ENCODE measurements at places on chromosomes 12 and 14.

DNA sequence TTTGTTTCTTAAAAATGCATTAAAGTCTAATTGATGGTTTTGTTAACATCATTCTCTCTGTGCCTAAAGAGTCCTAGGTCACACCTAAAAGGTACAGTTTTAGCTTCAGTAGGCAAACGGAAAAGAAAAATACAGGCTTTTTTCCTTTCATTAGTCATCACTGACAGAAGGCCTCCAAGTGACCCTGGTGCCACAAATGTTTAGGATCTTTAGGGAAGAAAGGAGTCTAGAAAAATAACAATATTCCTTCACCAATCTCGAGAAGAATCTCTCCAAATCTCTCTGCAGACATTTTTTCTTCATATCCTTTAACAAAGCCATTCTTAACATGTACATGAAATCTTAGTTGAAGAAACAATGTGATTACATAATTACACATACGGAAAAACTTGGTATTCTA is 2.0 kb downstream of the DENND5B start:
- DNase-seq: no peak

DNA sequence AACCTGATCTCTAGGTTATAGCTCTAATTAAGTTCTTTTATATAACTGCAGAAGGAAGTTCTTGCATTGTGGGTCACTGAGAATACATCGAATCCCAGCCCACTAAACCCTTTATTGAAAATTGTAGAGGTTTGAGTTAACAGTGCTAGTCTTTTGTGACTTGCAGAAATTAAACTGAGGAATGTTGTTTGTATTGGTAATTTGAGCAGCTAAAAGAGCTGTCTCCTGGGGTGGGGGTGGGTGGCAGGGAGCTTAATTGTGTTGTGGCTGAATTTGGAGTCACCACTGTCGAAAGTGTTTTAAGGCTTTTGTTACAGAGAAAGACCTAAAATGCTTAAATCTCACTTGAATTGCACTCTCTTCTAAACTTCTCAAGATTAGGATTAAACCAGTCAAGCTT is 3.2 kb upstream of the COX8C start:
- DNase-seq: peak; percentile 39

DNA sequence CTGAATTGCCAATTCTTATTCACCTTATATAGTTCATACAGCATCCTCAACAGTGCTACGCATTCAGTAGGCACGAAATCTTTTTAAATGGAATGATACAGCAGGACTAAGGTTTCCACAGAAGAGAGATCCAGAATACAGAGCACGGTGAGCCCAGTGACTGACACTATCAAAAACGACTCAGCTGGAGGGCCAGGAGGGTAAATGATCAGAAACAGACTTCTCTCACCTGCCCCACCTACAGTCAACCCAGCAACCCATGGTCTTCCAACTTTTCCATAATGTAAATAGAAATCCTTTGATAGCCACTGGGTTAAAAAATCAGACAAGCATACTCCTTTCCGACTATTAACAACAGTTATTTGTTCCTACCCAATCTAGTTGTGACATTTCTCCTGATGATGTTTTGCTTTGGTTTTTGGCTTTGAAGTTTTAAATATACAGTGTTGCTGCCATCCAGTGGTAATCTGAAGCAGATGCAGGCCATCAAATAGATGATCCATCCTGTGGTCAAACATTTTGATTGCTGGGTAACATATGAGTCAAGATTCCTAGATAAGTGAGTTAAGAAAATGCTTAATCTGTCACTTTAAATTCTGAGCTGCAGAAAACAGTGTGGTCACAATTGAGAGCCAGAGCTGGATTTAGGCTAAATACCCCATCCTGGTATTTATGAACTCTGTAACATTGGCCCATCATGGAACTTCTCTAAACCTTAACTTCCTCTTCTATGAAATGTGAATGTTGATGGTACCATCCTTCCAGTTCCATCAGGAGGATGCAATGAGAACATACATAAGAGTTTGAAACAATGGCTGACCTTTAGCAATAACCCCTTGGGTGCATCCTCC is 42.0 kb downstream of the GPHB5 start:
- DNase-seq: peak; percentile 61

DNA sequence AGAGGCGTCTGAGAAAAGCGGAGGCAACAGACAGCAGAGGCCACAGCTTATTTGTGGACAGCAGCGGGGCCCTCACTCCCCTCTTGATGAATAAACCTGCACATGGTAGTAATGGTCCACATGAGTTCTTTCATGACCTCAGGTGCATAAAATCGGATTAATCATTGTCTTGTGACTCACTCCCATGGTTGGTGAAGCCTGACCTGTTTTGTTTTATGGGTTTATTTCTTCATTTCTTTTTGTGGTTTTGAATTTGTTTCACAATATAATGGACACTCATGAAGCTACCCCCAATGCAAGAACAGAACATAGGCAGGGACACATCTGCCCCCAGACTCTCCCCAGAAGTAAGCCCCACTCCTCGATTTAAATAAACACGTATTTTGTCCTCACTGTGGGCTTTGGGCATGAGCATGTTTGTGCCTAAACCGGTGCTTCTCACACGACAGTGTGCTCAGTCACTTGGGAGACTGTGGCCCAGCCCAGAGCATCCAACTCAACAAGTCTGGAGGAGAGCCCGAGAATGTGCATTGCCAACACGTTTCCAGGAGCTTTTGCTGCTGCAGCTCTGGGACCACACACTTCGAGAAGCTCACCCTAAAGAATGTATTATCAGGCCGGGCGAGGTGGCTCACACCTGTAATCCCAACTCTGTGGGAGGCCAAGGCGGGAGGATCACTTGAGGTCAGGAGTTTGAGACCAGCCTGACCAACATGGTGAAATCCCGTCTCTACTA is 116.1 kb downstream of the SCARB1 start:
- DNase-seq: no peak

DNA sequence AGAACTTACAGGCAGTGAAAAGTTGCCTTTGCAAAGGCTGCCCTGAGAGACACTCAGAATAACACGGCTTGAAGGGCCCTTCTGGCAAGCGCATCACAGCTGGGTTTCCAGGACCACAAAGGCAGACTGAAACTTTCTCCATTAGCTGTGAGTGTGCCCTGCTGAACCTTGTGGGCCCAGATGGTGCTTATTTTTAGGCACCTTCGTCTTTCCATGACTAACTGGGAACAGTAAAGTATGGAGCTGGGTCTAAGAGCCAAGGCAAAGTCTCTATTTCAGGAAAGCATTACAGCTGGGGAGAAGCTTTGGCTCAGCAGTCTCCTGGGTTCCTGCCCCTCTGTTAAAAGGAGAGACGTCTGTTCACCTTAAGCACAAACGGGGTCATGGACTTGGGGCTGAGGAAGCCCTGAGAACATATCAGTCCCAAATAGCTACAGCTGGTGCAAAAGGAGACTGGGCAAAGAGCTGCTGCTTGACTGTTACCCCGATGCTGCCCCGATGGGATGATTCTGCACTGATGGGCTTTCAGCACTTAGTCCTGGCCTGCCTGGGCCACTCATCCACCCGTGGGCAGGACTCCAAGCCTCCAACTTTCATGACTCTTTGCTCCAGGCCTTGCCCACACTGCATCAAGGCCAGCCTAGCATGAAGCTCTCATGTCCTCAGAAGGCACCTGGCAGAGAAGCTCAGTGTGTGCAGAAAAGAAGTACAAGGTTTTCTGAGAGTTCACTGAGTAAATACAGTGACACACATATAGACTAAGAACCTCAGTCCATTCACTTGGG is 248.3 kb downstream of the PHLDA1 start:
- DNase-seq: peak; percentile 70

GRCh38 chr12:17142856-17143255 is 536.9 kb upstream of the LMO3 start:
- no peak for DNase-seq

DNA sequence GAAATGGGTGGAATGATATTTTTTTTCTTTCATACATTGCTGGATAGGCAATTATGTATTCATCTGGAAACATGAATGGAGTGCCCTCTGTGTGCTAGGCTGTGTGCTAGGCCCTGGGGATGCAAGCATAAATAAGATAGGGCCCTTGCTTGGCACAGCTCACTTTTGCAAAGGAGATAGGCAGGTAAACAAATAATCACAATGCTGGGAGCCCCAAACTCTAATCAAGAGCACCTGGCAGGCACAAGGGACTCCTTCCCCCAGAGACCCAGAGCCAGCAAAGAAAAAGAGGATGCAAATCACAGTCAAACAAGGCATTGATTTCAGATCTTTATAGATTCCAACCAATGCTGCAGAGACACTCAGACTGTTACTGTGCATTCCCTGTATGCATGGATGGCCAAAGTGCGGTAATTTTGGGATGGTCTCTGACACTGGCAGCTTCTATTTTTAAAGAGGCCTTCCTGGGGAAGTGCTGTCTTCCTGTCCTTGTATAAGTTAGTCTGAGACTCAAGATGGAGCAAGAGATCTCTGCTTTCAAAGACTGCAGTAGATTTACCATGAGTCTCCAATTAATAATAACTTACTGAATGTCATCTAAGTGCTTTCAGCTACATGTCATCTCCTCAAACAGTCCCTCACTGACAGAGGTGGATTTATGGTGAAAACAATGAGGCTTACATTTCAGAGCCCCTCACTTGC is 45.1 kb upstream of the CPM start:
- no peak for DNase-seq

DNA sequence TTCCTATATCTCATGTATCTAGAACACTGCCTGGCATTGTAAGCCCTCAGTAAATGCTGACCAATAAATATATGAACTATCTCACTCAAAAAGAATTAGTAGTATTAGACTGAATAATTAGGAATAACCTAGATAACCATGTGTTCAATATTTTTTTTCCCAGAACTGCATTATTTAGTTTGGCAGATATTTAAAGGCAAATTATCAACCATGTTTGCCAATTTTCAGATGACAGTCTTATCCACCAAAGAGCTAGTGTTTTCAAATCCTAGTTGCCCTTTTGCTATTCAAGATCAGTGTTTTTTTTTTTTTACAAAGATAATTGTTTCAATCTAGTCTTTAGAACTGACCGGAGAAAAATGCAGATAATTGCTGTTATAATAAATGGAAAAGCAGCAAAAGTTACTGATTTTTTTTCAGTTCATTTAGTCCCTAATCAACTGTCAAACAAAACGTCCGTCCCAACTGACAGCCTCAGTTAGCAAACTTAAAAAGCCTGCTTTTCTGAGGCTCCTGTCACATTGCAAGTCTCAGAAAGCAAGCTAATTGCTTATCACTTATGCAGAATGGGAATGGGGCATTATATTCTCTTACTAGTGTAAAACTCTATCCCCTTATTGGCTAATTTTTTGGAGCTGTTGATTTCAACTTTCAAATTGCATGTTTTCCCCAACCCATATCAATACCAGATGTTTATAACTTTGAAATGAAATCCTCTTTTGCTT is 203.2 kb downstream of the PAWR start:
- DNase-seq: no peak

- no peak for DNase-seq
Observed at GRCh38 chr12:15733136-15733535, 56.1 kb downstream of the EPS8 start.

GRCh38 chr12:105239304-105239703 is 3.3 kb upstream of the APPL2 start:
- no peak for DNase-seq

Measured in NCI-H1417 (cell line).